ENCODE measurements at places on chromosomes 11 and 22. TPM values are rescaled to one million over a fixed set of nuclear protein-coding genes. Genes with fewer than 3 reads are reported as not detected.

- no peak for DNase-seq
These were observed 51.5 kb downstream of the SLC17A6 start for GRCh38 chr11:22389526-22390282.

SLC7A4 gene
- 0.29 TPM for total RNA-seq

- no peak for DNase-seq
These were observed 24.7 kb downstream of the NCF4 start for GRCh38 chr22:36885474-36885873.

AQP11 gene
- 0.58 TPM for total RNA-seq

OR10A4 gene
- not detected for total RNA-seq

GRCh38 chr11:10453261-10453660, 1.8 kb upstream of the AMPD3 start:
- DNase-seq: no peak

GRCh38 chr22:25172153-25172552, 27.5 kb upstream of the CRYBB3 start:
- DNase-seq: no peak

GRCh38 chr11:28999620-29000019, 891.4 kb downstream of the METTL15 start:
- no peak for DNase-seq
